Cerebellar nuclear complex (tissue), 1 donor: ENCODE measurements at places on chromosomes 1 and 21.

DNA sequence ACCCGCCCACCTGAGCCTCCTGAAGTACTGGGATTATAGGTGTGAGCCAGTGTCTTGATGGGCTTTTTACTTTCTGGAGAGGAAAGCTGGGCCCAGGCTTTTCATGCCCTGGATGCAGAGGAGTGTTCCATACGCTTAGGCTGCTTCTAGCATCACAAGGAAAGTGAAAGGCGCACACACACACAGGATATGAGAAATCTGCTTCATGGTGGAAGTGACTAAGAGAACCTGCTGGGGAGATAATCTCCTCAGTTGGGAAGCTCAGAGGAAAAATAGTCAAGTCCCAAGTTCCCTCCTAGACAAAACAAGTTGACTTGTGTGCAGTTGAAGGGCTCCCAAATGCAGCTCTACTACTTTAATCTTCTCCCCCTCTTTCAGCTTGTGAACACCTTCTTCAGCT, 2.2 kb downstream of the NUDC start:
- DNase-seq = no peak

GRCh38 chr1:12140515-12141162, 26.2 kb upstream of the TNFRSF1B start:
- no peak for DNase-seq

DNA sequence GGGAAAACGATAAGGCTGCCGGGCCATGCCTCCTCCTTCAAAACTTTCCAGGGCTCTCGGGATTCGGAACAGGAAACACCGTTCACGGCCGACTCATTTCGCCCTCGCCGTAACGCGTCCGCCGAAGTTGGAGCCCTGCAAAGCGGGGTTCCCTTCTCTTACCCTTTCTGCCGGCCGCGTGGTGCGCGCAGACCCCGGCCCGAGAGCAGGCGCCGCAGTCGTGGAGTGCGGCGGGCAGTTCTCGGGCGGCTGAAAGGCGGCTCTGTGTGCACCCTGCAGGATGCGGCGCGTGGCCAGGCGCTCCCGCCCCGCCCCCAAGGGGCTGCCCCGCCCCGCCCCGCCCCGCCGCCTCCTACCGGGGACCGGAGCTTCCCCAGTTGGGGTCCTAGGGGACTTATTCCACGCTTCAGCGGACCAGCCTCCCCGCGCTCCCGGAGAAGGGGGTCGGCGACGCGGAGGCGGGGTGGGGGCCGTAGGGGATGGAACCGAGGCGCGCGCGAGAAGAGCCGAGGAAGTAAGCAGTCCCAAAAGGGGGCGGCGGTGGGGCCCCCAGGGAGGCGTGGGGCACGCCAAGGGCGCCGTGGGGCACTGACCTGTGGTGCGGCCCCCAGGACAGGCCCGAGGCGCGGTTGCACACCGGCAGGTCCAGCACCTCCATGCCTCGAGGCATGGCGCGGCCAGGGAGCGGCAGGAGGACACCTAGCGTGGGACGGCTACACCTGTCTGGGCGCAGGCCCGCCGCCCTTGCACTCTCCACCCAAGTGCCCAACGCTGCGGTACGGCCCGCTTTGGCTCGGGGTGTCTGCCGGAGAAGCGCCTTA, at the start of gene MCOLN2:
Gene MCOLN2, minus strand, starts transcription at position 268 of the 821 bp plus-strand sequence. Its CDS starts 241 bp downstream, at position 27.
- no peak for DNase-seq

DNA sequence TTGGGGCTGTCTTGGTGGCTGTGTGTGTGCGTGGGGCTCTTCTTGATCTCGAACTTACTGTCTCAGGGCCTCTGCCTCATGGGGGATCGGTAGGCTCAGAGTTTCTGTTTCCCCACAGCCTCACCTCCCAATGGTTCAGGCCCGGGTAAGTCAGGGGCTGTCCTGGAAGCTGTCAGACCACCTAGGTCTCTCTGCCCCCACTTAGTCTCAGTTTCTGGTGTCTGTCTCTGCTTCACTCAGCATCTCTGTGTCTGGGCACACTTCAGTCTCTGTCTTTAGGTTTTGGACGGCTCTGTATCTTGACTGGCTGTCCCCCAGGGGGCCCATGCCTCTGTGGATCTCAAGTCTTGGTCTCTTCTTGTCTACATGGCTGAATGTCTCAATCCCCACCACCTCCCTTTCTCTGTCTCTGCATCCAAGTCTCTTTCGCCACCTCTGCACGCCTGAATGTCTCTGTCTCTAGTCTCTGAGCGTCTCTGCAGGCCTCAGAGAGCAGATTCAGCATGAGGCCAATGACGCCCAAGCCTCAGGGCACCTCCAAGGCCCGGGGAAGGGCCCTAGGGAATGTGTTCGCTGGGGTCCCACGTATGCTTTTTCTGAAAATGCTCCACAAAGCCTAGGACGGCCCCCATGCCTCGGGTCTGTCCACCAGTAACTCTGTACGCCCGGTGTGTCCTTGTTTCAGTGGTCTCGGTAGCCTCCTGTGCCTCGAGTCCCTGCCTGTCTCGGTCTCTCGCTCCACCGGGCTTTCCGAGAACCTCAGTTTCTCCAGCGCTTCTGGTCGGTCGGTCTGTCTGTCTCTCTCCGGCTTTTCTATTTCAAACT, 818 bp downstream of the FHL3 start:
- no peak for DNase-seq

DNA sequence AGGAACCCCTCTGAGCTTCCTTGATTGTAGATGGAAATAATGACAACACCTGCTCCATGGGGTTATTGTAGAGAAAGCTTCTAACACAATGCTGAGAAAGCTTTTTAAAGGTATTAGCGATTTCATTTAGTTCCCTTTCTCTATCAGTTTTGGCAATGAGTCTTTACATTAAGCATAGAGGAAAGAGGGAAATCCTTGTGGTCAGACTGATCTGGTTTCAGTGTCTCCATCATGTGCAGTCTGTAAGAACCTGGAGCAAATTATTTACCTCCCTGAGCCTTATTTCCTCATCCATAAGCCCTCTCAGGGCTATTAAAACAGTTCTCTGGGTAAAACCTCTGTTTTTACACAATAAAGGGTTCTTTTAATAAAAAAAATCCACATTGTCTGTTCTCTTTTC, 87.5 kb downstream of the FGGY start:
- no peak for DNase-seq
